Stimulated activated CD8-positive, alpha-beta memory T cell treated with anti-CD3 and anti-CD28 coated beads, Interleukin-2, amount 100 ng/mL, for 1 hour (primary cell): ENCODE measurements at places on chromosomes 5 and 9.

DNA sequence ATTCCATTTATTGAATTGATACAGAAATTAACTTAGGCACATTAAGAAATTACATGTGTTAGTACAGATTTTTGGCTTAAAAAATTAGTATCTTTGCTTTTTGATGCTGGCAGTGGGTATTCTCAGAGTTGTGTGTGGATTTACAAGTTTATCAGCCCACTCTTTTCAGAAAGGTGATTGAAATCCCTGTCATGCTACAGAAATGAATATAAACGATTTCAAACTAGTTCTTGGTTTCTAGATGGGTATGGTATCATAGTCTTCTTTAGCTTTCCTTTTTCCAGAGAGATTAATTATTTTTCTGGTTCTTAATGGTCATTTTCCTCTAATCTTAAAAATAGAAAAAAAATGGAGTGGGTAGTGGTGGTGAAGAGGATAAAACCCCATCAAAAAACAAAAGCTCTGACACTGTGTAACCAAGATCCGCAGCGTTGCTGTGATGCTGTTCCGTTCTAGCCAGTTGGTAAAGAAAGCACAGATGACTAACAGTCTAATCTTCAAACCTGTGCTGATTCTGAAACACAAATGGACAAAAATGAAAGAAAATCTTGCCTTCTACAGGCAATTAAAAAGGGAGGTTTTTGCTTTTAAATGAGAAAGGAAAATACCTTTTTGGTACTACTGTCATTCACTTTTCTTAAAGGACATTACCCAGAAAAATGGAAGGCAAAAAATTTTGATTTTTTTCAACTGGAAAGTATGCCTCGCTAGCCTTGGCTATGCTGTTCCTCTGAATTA lies 5.2 kb downstream of the LRRTM2 start:
- DNase-seq, result no peak

GRCh38 chr9:92977279-92977678 lies 30.0 kb downstream of the FGD3 start:
- DNase-seq, result no peak

GRCh38 chr5:52825826-52826225 lies 38.1 kb downstream of the ITGA1 start:
- DNase-seq, result no peak

- DNase-seq, result no peak
Measured at GRCh38 chr9:109779711-109780452, at the start of gene PALM2AKAP2. PALM2AKAP2 (plus strand) TSS chr9:109780198; CDS start chr9:109780489, 291 bp downstream.

DNA sequence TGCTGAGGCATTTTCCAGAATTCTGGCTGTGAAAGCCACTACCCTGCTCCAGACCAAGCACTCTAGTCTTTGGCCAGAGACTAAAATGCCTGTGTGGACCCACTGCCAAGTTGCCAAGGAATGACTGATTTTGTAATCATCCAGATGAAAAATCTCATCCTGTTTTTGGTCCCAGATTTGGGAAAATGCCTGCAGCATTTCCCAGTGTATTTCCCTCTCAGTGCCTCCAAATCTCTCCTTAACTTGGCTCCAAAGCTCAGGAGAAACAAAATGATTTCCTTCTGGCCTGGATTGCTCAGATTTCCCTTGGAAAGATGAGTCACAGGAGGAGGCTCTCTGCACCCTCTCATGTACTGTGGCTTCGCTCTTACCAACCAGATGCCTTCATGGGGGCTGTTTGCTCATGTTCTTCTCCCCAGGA lies 335.2 kb upstream of the TARS1 start:
- DNase-seq, result no peak

GRCh38 chr9:101028346-101029314 lies at the start of gene PLPPR1:
PLPPR1 (plus strand) TSS chr9:101028727.
- no peak for DNase-seq

DNA sequence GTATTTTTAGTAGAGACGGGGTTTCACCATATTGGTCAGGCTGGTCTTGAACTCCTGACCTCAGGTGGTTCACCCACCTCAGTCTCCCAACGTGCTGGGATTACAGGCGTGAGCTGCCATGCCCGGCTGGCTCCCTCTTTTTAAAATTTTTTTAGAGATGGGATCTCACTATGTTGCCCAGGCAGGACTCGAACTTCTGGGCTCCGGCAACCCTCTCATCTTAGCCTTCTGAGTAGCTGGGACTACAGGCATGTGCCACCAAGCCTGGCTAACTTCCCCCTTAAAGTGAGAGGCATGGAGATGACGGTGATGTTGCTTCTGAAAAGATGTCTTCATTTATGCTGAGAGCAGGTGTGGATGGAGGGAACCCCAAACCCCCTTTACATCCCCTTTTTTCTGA lies 43.7 kb upstream of the PWWP2A start:
- no peak for DNase-seq

- DNase-seq, result no peak
Measured at GRCh38 chr5:157860898-157861890, 2.2 kb upstream of the CLINT1 start.

DNA sequence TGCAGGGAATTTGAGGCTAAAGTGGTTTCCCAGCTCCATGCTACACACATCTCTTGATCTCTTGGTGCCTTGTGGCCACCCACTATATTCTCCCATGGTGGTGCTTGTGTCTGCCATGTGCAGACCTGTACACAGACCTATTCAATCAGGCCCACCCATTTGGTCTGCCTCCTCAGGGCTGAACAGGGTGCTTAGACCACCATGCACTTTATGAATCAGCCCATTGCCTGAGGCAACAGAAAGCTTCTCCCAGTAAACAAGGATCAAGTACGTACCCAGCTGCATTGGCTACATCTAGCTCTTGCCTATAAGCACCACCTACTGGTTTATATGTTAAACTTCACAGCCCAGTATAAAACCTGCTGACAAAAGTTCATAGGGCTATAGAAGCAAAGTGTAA lies 664.3 kb upstream of the EDIL3 start:
- DNase-seq, result no peak

DNA sequence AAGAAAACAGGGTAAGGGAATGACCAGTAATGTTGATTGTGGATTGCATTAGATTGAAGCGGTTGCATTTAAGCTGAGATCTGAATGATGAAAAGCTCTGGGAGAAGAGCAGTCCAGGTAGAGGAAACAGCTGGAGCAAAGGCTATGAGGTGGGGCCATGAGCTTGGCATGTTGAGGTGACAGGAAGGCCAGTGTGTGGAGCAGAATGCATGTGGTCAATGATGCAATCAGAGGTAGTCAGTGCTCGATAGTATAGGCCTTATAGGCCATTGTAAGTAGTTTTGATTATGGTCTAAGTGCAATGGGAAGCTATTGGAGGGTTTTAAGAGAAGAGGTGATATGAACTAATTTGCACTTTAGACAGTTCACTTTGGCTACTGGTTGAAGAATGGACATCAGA lies 270.4 kb downstream of the ARHGAP26 start:
- DNase-seq, result no peak

DNA sequence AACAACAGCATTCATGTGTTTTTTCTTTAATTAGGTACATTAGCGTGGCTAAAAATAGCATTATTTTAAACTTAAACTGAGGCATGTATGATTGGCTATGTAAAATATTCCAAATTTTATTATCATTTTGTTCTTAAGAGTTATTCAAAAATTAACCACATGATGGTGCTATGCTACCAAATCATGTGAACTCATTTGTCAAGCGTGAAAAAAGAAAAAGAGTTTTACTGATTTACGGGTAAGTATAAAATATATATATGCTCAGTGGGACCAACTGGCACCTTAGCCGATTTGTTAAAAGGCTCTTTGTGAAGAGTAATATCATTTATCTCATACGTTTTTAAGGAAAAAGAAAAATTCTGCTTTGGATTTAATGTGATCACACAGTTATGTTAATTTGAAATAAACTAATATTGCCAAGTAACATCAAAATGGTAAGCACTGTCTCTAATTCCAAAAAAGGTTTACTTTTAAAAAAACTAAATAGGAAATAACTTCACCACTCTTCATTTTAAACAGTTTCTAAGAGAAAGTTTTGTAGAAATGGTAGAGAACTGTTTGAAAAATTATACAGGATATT lies 1042.3 kb downstream of the CDH12 start:
- DNase-seq, result no peak

DNA sequence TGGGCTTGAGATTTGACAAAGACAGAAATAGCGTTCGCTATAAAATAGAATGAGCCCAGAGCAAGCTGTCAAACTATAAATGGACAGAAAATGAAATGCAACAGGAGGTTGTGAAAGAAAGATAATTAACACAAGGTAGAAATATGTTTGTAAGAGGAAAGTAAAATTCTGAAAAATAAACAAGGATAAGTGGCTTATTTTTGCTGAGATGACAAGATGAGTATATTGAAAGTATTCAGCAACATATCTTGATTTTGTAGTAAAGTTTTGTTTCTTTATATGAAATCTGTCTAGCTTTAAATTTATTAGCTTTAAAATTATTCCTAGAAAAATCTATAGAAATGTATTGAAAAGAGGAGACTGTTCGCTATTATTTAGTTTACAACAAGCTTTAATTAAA lies 111.9 kb upstream of the RPS23 start:
- no peak for DNase-seq

GRCh38 chr9:122642226-122642625 lies 15.2 kb downstream of the OR1B1 start:
- no peak for DNase-seq

DNA sequence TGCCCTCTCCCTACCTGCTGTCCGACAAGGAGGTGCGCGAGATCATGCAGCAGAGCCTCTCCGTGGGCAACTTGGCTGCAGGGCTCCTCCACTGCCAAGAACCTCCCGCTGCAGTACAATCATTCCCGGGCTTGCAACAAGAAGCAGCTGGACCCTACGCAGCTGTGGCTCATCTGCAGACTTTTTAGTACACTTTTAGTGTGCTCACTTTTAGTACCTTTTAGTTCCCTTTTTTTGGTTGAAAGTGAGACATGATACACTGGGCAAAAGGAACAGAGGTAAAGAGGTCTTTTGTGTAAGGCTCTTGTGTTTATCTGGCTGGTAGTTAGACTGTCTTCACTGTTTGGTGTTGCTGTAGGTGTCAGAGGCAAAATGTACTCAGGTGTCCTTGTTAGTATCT lies 58.1 kb upstream of the SPTLC1 start:
- DNase-seq, result no peak

DNA sequence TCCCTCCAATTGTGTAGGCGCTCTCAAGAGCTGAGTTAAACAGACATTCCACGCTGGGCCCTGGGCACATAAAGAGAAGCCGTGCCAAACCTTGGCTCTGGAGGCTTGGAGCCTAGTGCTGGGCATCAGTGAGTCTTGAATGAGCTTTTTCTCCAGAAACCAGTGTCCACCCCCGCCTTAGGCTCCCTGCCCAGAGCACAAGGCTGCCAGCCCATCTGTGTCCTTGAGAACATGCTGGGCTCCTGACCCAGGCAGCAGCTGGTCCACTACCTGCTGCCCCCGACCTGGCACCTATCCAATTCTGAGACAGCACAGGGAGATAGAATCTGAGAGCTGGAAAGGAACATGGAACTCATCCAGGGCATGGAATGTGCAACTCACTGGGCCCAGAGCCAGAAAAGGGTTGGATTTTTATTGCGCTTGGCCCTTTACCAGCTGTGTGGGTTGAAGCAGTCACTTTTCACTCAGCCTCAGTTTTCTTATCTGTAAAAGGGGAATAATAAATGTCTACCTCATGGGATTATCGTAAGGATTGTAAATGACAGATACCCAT lies 92.4 kb upstream of the CPLX2 start:
- no peak for DNase-seq

- no peak for DNase-seq
Measured at GRCh38 chr5:31442058-31442745, 89.7 kb downstream of the DROSHA start.

DNA sequence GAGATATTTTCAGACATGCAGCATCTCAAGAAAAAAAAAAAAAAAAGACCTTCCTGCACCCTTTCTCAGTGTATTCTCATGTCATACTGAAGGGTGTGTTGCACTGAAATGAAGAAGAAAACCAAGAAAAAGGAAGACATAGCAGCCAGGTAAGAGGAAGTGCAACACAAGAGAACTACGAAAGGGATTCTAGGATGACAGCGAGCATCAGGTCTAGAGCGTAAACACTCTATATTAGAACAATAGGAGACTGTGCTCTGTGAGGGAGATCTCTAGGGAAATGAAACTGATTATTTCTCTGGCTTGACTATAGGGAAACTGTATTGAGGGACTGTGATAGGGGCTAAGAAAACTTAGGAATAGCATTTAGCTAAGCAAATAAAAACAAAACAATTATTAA lies 30.0 kb downstream of the BTF3 start:
- no peak for DNase-seq

DNA sequence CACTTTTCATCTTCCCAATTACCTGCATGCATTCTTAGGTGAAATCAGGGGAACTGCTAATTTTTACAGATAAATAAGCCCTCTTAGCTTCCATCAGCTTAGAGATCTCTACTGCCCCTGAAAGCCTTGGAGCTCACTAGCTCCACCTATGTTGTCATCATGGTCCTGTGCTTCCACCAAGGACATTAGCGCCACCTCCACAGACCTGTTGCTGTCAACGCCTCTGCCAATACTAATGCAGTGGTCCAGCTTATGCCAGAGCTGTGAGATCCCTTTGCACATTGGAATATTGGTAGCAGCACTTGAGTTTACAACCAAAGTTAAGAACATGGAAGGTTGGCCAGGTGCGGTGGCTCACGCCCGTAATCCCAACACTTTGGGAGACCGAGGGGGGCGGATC lies 7.7 kb upstream of the SHISAL2B start:
- DNase-seq, result no peak
